ENCODE measurements at places on chromosomes 7 and 10.

DNA sequence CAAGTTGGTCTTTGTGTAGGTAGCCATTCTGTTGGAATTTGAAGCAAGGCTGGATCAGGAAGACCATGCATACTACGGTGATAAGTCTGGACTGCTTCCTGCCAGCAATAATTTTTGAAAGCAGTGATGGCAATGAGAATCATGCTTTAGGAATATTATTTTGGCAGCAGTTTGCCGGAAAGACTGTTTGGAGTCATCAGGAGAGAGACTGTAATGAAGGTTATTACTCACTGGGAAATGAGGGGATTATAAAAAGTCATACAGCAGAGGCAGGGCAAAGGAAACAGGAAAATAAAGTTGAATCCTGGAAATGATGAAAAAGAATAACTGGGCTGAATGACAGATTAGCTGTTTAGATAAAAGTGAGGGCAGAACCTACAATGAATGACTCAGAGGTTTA, 1136.8 kb upstream of the AUTS2 start:
- DNase-seq, result no peak

GRCh38 chr10:89302625-89303024, 779 bp downstream of the IFIT2 start:
- DNase-seq, result no peak

GRCh38 chr10:49008505-49009198, 69.0 kb upstream of the LRRC18 start:
- DNase-seq, result no peak

DNA sequence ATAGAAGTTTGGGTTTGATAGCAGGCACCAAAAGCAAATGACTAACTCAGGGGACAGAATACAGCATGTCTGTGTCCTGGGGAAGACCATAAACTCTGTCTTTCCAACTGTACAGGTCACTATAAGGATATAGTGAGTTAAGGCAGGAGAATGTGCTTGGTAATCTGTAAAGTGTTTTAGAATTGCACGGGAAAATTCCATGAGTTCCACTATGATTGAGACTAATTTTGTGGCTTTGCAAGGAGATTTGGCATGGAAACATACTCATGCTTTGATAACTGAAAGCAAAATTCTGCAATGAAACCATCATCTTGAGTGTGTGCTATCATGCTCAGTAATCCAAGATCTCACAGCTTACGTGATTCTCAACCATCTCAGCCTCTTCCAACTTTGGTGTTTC, 152.6 kb downstream of the PKD1L1 start:
- no peak for DNase-seq

DNA sequence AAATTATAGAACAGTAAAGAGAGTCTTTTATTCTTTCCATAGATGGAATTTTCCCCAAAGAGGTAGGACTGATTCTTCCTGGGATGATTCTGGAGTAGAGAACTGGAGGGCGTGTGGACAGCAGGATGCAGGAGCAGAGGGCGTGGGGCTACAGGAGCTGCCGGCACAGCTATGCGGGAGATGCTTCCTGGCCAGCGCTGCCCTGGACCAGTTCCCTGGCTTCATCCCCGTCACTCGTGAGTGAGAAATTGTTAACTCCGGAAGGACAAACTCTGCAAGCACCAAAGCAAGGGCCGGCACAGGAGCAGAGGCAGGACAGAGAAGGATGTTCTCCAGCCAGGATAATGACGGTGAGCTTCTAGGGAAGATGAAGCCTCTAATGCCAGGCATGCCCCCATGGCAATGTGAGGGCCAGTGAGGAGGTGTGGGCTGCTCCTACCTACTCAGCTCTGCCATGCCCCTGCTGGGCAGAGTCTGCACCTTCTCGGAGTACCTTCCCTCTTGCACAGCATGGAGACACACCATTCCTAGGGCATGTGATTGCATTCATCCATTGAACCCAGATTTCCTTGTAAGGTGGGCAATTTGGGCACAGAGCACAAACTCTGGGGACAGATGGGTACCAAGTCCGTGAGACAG, 760.9 kb upstream of the IGFBP3 start:
- DNase-seq, result no peak

GRCh38 chr7:98234429-98235147, 17.4 kb downstream of the TECPR1 start:
- DNase-seq, result no peak

DNA sequence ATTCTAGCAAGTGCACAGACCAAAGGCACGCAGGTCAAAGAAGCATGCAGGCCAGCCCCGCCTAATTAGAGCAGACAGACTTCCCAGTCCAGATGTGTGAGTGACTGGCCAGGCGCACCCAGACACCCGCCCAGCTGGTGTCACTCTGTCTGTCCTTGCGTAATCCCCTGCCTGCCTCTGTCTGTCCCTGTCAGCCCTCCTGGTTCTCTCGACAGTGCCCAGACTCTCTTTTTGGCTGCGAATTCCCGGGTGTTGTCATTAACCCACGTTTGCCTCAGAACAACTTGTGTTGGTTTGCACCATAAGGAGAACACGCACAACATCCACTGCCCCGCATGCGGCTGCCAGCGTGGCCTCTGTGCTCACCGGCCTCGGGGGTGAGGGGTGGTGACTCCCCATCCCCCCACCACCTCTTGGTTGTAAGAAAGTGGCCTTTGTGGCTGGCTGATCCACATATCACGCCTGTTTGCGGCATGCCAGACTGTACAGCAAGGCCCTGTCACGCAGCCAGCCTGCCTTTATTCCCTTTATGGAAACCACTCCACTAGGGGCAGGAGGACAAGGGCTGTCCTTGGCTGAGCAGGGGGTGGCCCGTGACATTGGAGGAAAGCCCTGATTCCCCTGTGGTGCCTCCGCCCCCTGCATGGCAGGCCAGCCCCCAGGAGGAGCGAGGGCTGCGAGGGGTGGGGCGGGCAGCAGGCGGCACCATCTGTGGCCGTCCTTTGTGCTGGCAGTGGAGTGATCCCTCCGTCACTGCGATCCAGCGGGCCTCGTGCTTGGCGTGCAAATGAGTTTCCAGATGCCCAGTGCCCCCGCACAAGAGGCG, 72.8 kb upstream of the PPIF start:
- DNase-seq, result no peak

DNA sequence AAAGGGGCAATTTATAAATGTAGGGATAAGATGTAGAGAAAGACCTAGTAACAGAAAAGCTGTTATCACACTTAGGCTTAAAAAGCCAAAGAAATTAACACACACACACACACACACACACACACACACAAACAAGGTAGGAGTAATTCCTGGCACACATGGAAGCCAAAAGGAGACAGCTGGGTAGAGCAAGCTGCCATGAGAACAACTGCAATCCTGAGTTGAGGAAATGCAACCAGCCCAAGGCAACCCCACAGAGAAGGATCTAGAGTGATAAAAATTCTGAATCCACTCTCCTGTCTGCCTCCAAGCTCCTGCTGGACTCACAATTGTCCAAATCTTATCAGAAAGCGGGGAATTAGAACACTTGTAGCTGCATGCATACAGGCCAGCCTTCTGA, 229.1 kb upstream of the DGKB start:
- no peak for DNase-seq

DNA sequence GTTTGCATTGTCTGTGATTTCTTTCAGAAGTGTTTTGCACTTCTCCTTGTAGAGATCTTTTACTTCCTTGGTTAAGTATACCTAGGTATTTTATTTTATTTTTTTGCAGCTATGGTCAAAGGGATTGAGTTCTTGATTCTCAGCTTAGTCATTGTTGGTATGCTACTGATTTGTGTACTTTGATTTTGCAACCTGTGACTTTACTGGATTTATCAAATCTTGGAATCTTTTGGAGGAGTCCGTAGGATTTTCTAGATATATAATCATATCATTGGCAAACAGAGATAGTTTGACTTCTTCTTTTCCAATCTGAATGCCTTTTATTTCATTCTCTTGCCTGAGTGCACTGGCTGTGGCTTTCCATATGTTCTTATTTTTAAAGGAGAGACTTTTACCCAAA, 41.9 kb downstream of the CCSER2 start:
- no peak for DNase-seq

DNA sequence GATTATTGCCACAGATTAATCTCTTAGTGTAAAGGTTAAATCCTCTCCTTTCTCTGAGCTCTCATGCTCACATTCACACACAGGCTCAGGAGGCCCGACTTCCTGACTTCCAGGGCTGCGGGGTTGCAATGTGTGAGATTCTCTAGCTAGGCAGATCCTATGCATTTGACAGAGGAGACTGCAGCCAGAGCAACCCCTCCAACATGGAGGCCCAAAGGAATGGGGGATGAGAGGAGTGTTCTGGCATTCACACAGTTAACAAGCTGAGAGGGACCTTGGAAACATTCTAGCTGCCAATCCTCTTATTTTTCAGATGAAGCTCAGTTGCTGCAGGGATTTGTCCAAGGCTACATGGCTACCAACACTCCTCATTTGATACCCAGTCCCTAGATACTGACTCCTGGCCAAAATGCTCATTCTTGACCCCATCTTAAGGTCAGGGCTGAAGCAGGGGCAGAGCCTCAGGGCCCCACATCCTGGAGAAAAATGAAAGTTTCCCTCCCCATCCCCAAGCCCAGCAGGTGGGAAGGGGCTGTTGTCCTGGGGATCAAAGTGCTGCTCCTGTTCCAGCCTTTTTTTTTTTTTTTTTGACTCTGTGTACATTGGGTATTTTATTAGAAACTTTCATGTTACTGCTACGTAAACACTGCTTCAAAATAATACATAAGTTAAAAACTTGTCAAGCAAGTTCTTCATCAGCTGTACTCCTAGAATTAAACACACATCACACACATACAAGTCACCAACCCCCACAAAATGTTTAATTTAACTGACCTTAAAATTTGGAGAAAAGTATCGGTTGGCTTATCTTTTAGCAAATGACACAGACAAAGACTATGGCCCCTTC, 325.6 kb downstream of the PLXNA4 start:
- no peak for DNase-seq

DNA sequence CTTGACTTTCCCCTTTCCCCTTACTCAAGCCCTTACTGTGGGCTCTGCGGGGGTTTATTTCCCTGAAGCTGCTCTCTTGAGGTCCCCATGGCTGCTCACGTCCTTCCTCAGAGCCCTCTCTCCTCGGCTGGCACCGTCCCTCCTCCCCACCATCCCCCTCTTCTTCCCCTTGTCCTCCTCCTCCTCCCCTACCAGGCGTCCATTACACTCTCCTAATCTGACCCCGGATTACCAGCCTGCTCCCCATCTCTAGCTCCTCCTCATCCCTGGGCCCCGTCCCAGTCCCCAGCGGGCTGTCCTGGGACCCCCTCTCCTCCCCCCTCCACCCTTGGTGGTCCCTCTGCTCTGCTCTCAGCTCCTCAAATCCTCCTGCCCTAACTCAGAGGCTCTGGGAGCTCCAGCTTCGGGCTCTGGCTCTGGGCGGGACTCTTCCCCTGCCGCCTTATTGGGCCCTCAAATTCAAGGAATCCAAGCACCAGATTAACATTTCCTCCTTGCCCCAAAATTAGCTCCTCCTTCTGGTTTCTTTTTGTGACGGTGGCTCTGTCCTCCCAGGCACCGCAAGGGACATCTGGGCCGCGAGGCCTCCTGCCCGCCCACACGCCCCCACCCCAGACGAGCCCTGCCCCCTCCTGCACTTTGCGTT, 48.5 kb upstream of the LEP start:
- no peak for DNase-seq

DNA sequence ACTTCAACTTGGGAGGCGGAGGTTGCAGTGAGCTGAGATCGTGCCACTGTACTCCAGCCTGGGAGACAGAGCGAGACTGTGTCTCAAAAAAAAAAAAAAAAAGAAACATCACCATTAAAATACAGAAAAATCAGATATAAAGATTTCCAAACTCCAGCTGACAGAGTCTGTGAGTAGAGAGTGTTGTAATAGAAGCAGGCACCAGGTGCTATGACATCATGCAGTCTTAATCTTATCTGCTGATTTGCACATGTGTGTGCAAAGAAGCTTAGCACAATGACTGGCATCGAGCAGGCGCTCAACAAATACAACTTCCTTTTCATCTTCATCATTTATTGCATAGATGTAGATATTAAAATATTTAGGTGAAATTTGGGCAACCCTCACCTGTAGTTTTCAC, 92.2 kb downstream of the PRKCQ start:
- no peak for DNase-seq

GRCh38 chr7:90693939-90694338, 97.8 kb downstream of the CDK14 start:
- no peak for DNase-seq

GRCh38 chr10:78045237-78045636, 11.6 kb downstream of the RPS24 start:
- no peak for DNase-seq

DNA sequence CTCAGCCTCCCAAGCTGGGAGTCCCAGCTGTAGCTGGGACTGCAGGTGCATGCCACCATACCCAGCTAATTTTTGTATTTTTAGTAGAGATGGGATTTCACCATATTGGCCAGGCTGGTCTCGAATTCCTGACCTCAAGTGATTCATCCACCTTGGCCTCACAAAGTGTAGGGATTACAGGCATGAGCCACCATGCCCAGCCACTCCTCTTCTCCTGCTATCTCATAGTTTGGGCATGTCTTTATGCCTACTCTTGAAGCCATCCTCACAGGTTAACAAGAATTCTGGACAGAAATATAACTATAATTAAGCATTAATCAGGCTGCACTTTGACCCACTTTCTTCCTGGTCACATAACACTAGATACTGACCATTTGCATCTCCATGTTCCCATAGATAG, 28.6 kb upstream of the C10orf67 start:
- DNase-seq, result no peak

DNA sequence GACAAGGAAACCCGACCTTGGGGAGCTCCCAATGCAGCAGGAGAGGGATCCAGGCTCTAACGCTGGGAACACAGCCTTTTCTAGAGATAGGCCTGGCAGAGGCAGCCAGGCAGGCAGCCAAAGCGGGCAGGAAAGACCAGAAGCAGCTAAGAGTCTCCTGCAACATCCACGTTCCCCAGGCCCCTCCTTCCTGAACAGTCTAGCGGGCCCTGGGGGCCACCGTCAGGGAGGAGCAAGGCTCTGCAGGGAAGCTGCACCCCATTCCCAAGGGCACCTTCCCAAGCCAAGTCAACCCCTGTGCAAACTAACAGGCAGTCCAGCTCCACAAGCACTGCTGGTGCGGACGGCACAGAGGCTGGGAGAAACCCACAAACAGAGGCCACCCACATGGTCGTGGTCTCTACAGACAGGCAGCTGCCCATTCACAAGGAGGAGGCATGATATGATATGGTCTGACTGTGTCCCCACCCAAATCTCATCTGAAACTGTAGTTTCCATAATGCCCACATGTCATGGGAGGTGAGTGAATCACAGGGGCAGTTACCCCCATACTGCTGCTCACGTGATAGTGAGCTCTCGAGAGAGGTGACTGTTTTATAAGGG, 115.7 kb downstream of the MAD1L1 start:
- DNase-seq, result no peak

GRCh38 chr10:77501152-77501845, 136.3 kb downstream of the KCNMA1 start:
- no peak for DNase-seq

GRCh38 chr7:20839987-20840386, 53.3 kb upstream of the SP8 start:
- DNase-seq, result no peak

- no peak for DNase-seq
Observed at GRCh38 chr7:12715372-12716133, 28.1 kb downstream of the ARL4A start.

- no peak for DNase-seq
Observed at GRCh38 chr10:76082232-76082631, 650.8 kb downstream of the LRMDA start.
